Caki2 (cell line): ENCODE measurements at places on chromosomes 5 and 9. TPM values are rescaled to one million over a fixed set of nuclear protein-coding genes. Genes with fewer than 3 reads are reported as not detected.

DNA sequence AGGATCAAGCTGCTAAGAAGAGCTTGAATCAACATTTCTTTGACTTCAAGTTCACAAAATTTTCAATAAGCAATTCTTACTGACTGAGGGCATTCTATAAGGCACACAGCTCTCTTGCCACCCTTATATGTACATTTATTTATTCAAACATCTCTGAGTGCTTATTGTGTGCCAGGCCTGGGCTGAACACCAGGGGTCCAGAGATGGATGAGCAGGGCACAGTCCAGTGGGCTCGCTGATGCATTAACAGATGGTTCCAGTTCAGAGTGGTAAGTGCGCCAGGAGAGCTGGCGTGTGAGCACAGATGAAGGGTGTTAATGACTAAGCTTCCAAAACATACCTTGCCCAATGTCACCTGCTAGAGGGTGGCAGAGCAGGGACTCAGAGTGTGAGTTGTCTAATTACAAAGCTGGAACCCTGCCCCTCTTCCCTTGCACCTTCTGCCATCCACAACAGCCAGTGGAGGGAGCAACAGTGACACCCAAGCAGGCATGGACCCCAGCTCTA lies 24.6 kb downstream of the ALG2 start:
- DNase-seq, result no peak

- no peak for DNase-seq
Observed at GRCh38 chr5:96664669-96665068, 2.5 kb downstream of the CAST start.

GRCh38 chr9:95570646-95571045 lies 53.9 kb upstream of the PTCH1 start:
- no peak for DNase-seq

The PDCD1LG2 gene
- not detected in 2 replicates for total RNA-seq

- no peak for DNase-seq
Observed at GRCh38 chr9:33919276-33919897, 102.4 kb downstream of the UBE2R2 start.

GRCh38 chr5:163594951-163595350 lies 89.5 kb downstream of the MAT2B start:
- DNase-seq, result no peak

GRCh38 chr5:69074664-69075521 lies 18.9 kb upstream of the SLC30A5 start:
- no peak for DNase-seq

DNA sequence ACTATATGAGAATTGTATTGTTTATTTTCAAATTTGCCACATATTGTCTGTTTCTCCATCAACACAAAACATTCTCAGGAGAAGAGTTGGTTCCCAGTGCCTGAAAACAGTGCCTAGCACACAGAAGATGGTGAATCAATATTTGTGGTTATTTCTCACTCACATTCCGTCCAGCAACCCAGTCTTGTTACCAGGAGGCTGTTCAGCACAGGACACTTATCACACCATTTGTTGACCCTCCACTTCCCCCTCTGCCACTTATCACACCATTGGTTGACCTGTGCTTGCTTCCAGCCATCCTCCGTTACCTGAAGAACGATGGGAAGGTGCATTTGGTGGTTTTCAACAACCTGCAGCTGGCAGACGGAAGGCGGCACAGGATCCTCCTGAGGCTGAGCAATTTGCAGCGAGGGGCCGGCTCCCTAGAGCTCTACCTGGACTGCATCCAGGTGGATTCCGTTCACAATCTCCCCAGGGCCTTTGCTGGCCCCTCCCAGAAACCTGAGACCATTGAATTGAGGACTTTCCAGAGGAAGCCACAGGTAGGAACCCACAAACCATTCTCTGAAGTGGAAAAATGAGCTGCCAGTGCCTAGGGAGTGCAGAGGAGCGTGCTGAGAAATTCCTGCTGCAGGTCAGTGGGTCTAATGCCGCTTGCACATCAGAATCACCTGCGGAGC lies 20.5 kb downstream of the THBS4 start:
- no peak for DNase-seq

DNA sequence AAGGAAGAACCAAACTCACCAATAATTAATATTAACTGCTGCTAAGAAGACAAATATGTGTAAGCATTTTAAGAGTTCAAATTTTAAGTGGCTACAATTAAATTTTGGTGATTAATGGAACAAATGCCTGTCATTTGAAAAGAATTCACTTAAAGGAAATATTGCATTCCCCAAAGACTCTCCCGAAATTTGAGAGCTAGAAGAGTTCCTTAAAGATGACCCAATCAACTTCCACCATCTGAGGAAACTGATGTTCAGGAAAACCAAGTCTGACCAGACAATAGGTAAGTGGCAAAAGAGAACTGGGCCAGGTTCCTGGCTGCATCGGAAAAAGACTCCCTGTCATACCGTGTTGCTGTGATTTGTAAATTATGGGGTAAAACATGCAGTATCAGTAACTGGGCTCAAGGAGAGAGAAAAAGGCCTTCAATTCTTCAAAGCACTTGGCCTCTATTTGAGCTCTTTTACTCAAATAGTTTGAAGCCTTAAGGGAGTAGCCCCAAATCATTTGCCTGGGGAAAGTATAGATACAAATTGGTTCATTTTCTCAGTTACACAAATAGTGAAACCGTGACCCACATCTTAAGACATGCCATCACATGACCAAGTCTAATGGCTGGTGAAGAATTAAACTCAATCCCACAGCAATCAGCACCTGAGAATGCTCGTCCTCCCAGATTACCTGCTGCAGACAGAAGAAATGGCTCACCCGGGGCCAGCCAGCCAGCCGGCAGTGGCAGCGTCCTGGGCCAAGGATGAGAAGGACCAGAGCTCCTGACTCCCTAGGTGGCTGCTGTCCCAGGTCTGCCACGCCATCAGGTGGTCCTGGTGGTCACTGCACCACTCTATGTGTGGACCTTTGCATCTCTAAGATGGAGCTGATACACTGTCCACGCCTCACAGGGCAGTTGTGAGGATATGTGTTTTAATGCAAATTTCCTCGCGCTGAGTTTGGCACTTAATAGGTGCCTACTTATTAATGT lies 162.9 kb downstream of the TTLL11 start:
- no peak for DNase-seq

The ABO gene
- 0.14 and 19.1 TPM in 2 replicates for total RNA-seq

GRCh38 chr9:126880226-126880946 lies 19.9 kb downstream of the ZBTB34 start:
- DNase-seq, result no peak

- DNase-seq, result peak; percentile 35
Observed at GRCh38 chr5:139561655-139562451, 714 bp downstream of the UBE2D2 start.
